Endothelial cell (in vitro differentiated cells): ENCODE measurements at places on chromosomes 2 and 18. TPM values are rescaled to one million over a fixed set of nuclear protein-coding genes. Genes with fewer than 3 reads are reported as not detected.

DNA sequence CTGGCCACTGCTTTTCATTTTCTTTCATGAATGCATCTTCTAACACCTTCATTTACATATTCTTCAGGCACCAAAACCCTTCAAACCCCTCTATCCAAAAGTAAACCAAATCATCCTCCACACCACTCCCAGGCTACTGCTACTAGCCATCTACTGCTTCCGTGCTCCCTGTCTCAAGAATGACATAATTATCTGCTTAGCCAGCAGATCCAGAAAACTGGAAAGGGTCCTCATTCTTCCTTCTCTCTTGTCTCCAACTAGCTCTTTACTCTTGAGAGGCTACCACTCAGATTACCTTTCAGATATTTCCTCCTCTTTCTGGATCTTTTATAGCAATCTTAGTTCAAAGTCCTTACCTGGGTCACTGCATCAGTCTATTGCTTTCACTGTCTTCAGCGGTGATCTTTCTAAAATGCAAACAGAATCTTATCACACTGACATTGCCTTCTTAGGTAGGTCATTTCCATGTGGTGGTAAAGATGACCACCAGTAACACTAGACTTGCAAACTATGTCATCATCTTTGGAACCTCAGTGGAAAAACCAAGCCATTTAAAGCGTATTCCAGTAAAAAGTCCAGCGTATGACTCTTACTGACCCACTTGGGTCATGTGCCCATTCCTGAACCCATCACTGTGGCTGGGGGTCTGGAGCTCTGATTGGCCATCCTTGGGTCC lies 15.8 kb upstream of the NEDD4L start:
- no peak overlapping the region for H3K4me3 ChIP-seq
- no peaks in the 10 kb centered on the region for H3K4me1 ChIP-seq
- H3K36me3 ChIP-seq = no peaks in the 10 kb centered on the region
- DNase-seq = no peak
- no peaks in the 10 kb centered on the region for H3K27me3 ChIP-seq

DNA sequence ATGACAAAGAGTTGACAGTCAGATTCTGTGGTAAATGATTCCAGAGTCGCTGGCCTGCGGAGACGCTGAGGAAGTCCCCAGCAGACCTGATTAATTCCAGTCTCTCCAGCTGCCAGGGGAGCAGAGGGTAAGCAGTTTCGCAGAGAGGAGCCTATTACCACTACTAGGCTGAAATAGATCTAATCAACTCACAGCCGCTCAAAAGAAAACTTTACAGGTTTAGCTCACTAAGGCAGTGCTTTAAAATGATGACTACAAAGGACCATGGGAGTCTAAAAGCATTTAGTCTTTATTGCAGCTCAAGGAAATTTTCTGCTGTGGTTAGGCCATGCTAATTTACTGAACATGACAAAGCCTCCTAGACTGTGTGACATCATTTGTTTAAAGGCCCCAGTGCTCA lies 445.6 kb upstream of the POU3F3 start:
- H3K27ac ChIP-seq = no peak overlapping the region
- DNase-seq = no peak
- no peaks in the 10 kb centered on the region for H3K27me3 ChIP-seq

DNA sequence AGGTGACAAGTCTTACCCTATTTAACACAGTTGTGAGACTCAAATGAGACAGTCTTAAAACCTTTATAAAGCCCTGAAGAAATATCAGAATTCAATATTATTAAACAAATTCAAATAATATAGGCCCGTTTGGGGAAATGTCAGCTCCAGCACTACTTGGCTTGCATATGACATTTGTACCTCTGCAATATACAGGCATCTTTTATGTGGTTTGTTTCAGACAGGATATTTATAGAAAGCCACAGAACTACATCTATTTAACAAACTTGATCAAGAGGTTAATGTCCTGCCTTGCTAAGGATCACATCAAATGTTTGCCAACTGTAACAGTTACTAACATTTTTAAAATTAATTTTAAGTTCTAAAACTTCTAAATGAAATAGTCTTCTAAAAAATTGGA lies 3.2 kb upstream of the MREG start:
- no peak overlapping the region for H3K27ac ChIP-seq
- peaks cover 6% of the 10 kb centered on the region for H3K36me3 ChIP-seq
- H3K27me3 ChIP-seq = peaks cover 5% of the 10 kb centered on the region
- peaks cover 23% of the 10 kb centered on the region for H3K4me1 ChIP-seq

DNA sequence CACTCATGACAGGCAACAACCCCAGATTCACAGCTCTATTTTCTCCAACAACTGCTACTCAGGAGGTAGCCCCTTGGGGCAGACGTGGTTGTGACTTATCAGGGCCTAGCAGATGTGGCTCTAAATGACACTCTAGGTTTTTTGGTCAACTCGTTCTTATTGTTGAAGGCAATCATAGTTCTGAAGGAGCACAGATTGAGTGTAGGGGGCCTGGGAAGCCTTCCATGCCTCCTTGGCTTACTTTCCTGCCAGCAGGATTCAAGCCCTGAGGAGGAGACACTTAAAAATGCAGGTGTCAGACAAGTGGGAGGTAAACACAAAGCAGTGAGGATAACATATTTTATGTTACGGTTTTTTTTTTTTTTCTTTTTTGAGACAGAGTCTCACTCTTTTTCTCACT lies 23.5 kb upstream of the SUCLG1 start:
- H3K36me3 ChIP-seq = peaks cover 3% of the 10 kb centered on the region
- no peak overlapping the region for H3K27ac ChIP-seq
- peaks cover 3% of the 10 kb centered on the region for H3K4me1 ChIP-seq
- no peaks in the 10 kb centered on the region for H3K27me3 ChIP-seq

The IL1R2 gene
- not detected for total RNA-seq
